NCI-H2081 treated with DMSO at 0.1 percent for 48 hours (cell line): ENCODE measurements at places on chromosomes 12 and 14.

- no peak for DNase-seq
These were observed 643 bp downstream of the ZFC3H1 start for GRCh38 chr12:71662849-71663560.

DNA sequence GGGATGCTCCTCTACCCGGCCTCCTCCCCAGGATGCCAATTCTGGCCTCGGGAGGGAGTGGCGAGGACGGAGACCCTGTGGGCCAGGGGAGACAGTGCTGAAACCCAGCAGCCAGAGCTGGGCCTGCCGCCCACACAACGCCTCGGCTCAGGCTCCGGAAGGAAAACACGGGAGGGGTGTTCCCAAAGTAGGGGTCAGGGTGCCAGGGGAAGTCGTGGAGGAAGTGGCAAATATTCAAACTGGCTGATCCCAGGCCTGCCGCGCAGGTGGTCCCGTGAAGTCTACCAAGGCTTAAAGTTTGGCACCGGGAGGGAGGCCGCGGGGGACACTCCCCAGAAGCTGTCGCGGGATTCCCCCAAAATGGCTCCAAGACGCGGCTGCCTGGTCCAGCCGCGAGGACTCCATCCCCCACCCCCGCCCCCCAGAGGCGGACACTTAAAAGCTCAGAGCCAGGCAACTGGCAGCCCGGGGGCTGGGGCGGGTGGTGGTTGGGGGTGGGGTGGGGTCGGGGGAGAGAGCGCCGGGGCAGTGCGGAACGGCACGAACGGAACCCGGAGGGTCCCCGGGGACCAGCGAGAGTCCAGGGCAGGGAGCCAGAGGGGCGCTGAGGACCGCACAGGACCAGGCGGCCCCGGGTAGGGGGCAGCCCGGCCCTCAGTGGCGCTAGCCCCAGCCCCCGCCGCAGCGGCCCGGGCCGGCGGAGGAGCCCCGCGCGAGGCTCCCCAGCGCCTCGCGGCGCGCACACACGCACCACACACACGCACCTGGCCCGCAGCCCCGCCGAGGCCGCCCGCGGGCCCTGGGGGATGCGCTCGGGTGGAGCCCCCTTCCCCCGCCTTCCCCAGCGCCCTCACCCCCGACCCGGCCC lies 20.0 kb downstream of the BEGAIN start:
- no peak for DNase-seq

- no peak for DNase-seq
These were observed 14.7 kb downstream of the PEBP1 start for GRCh38 chr12:118150625-118151024.

DNA sequence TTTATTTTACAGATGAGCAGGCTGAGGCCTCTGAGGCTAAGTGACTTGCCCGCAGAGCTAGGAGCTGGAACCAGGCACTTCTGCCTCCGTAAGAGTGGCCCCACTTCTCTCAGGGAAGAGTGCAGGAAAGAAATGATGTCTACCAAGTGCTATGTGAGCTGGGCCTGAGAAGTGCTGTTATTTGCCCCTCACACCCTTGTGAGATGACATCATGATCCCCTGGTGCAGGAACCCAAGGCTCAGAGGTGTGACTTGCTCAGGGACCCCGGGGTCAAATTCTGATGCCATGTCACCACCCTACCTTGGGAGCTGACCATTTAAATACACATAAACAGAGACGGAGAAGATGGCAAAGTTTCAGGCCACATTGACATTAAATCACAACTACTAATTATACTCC lies 63.7 kb upstream of the DDX11 start:
- no peak for DNase-seq

DNA sequence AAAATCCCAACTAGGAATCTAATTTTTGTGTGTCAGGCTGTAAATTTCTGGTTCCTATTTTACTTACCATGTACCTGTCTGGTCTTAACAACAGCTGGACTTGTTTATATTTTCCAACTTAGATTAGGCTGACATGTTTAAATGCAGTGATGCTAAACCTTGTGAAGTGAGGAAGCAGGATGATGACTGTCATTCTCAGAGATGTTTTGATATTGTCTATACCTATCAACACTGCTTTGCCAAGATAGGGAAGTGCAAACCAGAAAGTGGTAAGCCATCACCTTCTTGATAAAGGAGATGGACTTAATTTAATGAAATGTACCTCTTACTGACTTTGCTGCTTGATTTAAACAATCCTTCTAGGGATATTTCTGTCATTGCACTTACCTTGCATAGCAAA lies 2.1 kb downstream of the BICD1 start:
- DNase-seq = no peak

- no peak for DNase-seq
These were observed 117.3 kb upstream of the MYF6 start for GRCh38 chr12:80590085-80590484.

- peak; percentile 17 for DNase-seq
These were observed 467 bp downstream of the KCNK13 start for GRCh38 chr14:90062127-90062794.

- DNase-seq = no peak
These were observed 35.8 kb downstream of the AKAP6 start for GRCh38 chr14:32364941-32365340.

DNA sequence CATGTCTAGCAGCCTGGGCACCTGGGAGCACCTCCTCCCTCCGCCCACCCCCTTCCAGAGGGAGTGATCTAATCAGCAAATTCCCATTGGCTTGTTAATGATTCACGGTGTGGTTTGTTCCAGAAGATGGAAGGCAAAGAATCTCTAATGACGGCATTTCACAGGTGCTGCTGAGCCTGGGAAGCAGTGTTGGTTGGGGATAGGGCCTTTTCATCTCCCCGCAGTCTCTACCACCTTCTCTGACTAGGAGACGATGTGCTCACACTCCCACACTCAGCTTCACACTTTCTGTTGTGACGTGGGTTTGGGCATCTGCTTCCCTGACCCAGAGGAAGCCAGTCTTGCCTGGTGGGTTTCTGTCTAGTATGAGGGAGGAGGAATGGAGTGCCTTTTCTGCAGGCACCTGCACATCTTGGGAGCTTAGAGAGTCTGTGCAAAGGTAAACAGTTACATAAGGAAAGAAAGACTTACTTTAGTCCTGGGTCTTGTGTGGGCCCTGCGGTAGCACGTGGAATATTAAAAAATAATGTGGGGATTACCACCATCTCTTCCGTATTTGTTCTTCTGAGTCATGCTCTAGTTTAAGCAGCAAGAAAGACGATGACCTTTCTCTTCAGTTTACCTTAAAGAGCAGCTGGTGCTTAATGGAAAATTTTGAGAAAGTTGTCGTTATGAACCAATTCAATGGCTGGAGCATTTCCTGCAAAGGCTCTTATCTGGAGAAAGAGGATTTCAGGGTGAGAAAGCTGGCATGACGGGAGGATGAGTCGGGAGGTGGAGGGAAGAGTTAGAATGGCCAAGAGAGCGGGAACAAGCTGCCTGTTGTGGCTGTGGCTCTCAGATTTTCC lies 70.6 kb upstream of the ARHGAP5 start:
- DNase-seq = no peak

DNA sequence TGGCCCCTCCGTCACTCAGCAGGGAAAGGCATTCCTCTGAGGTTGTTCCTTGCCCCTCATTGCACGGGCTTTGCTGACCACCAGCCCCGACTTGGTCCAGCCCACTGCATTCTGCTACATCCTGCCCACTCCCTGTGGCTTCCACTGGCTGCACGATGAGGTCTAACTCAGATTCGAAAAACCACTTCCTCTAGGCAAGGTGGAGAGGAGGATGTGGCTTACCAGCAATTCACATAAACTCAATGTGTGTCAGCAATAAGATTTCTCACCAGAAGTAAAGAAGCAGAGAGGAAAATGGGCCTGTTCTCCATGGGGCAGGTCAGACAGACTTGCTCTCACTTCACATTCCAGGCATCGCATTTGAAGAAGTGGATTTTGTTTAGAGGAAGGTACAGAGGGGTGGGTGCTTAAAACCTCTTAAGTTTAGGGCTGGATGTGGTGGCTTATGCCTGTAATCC lies 14.7 kb downstream of the GPR68 start:
- DNase-seq = no peak

DNA sequence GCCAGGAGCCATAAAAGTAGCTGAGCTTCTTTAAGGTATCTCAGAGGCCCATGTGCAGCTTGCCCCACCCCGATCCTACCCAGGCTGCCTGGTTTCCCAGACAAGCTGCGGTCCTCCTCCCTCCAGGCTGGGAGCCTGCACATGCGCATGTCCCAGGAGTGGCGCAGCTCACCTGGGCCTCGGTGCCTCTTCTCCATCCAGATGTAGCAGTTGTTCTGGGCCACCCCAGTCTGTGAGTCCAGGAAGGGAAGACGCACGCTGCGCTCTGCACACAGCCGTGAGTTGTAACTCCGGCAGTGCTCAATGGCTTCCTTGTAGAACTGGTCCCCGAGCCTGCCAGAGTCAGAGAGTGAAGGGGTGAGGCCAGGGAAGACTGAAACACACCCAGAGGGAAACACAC lies 122.3 kb downstream of the DPF3 start:
- DNase-seq = no peak

DNA sequence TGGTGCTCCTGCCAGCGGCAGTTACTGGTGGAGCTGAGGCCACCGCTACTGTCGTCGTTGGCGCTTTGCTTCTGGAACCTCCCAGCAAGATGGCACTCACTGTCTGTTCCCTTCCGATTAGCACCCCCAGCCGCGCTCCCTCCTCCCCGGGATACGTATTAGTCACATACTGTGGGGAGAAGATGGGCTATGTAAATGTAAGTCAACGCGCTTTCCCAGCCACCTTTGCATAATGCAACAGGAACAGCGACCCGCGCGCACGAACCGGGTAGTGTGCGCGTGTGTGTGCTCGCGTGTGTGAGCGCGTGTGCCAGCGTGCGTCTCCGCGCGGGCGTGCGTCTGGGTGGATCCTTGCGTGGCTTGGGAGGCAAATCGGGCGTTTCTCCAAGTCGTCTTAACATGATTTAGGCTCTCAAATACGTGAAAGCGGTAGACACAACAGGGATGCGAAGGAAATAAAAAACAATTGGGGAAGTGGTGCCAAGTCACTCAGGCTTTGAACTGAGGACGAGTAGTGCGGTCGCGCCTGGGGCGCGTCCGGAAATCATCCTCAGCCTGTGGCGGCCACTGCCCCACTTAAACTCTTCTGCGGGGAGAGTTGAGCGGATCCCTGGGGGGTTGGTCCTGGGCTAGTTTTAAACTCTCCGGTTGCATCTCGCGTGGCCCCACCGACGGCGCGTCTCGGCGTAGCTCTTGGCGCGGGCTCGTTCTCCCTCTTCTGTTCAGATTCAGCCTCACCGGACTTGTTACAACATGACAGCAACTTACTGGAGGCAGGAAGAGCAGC lies 1.8 kb downstream of the FLRT2 start:
- no peak for DNase-seq

GRCh38 chr14:25394356-25394755 lies 344.4 kb upstream of the STXBP6 start:
- no peak for DNase-seq

DNA sequence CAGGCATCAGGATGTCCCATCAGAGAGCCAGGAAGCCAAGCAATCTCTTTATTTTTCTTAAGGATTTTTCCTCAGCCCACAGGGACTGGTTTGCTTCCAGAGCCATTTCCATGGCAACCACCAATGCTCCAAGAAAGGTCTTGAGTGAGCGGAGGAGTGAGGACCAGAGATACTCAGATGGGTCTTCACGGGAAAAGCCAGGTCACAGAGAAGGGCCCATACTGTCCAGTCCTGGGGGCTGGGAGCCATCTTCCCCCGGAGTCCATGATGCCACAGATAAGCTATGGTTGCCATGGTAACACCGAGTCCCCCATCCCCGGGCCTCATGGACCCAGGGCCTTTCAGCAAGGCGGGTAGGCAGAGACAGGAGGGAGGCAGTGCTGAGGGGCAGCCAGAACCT lies 28.6 kb downstream of the CMKLR1 start:
- DNase-seq = no peak

DNA sequence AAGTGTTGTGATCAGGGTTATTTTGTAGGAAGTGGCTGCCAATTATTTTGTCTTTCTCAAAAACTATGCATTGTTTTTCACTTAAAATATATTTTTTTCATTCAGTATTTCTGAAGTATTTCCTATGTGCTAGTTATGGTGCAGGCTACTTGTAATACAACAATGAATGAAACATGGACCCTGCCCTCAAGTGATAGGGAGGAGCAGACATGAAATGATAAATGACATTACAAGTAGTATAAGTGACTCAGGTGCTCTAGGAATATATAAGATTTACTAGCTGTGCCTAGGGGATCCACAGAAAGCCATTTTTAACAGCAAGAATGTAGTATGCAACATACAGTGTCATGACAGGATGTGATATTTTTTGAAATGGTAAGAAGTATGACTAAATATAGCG lies 65.3 kb downstream of the TTLL5 start:
- no peak for DNase-seq

- DNase-seq = no peak
These were observed 32.4 kb downstream of the EPS8 start for GRCh38 chr12:15756822-15757221.

DNA sequence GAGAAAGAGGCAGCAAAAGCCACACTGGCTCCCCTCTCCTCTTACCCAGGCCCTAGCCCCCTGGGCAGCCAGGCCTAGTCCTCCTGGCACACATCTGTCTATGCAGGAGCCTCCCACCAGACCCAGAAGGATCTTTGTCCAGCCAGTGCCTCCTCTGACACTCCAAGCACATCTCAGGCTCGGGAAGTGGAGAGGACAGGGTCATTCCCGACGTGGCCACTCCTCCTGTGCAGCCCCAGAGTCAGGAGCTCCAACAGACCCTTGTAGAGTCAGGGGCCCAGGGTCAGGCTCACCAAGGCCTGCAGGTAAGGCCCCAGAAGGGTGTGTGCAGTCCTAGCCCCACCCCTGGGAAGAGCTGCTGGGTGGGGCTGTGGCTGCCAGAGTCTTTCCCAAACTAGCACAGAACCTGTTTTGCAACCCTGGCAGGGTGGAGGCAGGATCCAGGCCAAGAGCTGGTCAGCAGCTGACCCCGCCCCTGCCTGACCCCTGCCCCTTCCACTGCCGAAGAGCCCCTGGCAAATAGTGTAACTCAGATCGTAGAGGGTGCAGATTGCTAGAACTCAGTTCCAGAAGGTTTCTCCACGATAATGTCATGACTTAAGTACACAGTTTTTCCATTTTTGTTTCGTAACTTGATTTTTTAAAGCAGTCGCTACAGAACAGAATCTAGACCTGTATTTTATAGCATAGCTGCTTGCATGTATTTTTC lies 26.6 kb upstream of the PNMA1 start:
- DNase-seq = no peak

DNA sequence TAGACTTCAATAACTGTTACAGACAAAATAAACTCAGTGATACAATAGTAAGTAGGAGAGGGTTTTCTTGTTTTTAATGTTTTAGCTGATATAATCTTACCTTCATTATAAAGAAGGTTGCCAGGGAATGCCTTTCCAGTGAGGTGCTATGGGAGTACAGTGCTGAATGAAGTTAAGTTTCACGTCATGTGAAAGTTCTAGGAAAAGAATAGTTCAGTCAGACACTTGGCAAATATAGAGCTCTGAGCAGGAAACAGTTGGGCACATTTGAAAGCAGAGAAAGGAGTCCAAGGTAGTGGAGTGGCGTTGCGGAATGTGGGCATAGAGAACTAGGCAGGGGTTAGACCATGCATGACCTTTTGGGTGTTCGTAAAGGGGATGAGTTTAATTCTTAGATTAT lies 88.6 kb upstream of the DCN start:
- no peak for DNase-seq

- DNase-seq = peak; percentile 64
These were observed 8.5 kb upstream of the AMIGO2 start for GRCh38 chr12:47088021-47088944.

- DNase-seq = no peak
These were observed 14.4 kb downstream of the TMEM121 start for GRCh38 chr14:105540811-105541210.

GRCh38 chr12:110742096-110742717 lies 484 bp downstream of the PPP1CC start:
- DNase-seq = no peak
